ENCODE measurements at places on chromosomes 2 and 18.

DNA sequence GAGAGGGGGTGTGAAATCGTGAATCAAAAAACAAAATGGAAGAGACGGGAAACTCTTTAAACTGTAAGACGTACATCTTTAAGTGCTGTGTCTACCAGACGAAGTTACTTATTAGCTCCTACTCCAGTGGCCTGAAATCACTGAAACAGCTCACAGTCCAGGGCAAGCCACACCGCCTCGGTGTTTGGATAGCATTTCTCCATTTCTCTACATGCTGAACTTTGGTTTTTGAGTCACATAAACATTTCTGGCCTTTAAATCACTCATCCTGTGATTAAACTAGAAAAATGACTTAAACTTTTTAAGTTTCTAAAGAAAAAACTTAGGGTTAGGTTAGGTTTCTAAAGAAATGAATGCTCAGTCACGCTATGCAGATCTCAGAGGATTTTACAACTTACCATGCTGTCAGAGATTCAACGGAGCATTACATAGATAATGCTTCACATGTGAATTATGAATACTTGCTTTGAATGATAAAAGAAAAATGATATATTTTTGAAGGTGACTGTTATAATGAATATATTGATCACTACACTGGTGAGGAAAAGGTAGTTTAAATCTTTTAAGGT lies 138.4 kb downstream of the MBP start:
- no peak for DNase-seq

DNA sequence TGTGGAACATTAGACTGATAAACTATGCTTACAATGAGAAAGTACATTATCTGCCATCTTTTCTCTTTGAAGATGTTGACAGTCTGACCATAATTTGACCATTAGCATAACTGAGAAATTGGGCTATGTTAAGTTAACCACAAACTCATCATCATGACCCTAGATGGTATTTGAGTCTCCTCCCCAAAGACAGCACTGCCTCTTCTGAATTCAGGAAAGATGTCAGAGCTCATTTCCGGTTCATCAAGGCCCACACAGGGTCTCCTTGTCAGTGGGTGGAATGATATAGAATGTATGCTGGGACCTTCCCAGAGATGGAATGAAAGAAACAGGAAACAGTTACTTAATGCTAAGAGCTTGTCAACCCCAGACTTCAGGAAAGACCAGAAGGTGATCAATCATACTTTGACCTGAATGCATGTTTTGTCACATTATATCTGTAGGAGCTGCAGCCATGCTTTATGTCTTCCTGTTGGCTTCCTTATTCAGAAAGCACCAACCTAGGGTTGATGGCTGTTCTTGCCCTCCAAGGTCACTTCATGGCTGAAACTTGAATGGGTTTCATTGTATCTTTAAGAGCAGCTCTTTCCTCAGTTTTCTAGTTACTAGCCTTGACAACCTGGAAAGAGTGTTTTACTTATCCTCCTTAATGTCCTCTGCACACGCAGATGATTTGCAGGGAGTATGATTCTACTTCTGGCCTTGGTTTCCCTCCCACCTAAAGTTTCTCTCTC lies 99.1 kb upstream of the NEUROD1 start:
- no peak for DNase-seq

GRCh38 chr2:75133621-75134570 lies 65.4 kb downstream of the TACR1 start:
- no peak for DNase-seq

GRCh38 chr2:124080281-124081153 lies 55.4 kb downstream of the CNTNAP5 start:
- no peak for DNase-seq

- DNase-seq, result peak; percentile 54
Observed at GRCh38 chr2:7618031-7618430, 700.8 kb downstream of the RNF144A start.

- DNase-seq, result no peak
Observed at GRCh38 chr18:63904694-63905093, 3.1 kb upstream of the SERPINB10 start.

DNA sequence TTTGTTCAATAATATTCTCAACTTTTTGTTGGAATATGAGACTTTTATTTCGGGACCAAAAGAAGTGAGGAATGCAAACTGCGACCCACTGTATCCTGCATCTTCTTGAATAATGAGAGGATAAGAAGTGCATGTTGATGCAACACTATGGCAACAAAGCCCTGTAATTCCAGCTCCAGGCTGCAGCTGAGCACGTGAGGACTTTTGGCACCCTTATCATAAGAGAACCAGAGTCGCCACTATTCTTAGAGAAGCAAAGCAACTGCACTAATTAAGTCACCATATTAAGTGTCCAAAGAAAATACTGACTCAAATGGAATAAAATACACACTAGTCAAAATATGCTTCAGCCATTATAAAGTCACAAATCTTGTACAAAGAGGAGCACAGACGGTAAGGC lies 65.8 kb downstream of the FAM210A start:
- DNase-seq, result no peak

- no peak for DNase-seq
Observed at GRCh38 chr2:54624591-54625071, 98.8 kb upstream of the EML6 start.

DNA sequence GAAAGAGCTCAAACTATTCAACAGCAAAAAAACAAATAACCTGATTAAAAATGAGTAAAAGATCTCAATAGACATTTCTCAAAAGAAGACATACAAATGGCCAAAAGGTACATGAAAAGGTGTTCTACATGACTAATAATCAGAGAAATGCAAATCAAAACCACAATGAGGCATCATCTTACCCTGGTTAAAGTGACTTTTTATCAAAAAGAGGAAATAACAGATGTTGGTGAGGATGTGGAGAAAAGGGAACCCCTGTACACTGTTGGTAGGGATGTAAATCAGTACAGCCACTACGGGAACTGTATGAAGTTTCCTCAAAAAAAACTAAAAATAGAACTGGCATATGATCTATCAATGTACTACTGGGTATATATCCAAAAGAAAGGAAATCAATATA lies 39.8 kb upstream of the TMEM163 start:
- no peak for DNase-seq

- DNase-seq, result no peak
Observed at GRCh38 chr2:204363513-204363912, 181.8 kb upstream of the PARD3B start.

DNA sequence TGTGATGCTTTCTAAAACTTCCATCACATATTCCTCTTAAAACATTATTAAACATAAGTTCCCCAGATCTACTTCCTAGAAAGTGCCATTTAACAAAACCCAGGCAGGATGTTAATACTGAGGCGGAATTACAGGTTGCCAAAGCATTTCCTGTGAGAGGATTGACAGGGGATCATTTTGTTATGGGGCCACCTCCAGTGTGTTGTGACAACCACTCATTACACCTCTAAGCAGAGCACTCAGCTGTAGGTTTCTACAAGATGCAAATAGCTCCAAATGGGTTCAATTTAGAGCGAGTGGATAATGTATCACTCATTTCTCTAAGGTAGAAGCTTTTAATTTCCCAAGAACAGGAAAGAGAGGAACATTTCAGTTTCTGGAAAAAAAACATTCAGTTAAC lies 1429.5 kb upstream of the ACVR2A start:
- DNase-seq, result no peak

DNA sequence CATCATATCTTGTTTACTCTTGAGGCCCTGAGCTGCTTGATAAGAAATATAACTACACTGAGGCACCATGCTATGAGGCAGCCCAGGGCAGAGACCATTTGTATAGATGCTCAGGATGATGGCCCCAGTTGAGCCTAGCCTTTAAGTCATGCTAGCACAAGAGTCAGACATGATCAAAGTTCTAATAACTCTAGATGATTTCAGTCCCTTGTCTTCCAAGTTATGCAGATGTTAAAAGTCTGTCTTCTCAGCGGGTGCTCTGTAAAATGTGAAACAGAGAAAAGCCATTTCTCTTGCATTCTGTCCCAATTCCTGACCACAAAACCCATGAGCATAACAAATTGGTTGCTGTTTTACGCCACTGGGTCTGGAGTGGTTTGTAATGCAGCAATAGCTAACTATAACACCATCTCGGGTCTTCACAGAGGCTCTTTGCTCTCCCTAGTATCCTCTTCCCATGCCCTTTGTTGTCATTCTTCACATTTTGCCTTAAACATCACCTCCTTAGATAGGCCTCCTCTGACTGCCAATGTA lies 49.6 kb downstream of the NXPH2 start:
- no peak for DNase-seq

- no peak for DNase-seq
Observed at GRCh38 chr18:32441533-32441932, 29.1 kb downstream of the GAREM1 start.

DNA sequence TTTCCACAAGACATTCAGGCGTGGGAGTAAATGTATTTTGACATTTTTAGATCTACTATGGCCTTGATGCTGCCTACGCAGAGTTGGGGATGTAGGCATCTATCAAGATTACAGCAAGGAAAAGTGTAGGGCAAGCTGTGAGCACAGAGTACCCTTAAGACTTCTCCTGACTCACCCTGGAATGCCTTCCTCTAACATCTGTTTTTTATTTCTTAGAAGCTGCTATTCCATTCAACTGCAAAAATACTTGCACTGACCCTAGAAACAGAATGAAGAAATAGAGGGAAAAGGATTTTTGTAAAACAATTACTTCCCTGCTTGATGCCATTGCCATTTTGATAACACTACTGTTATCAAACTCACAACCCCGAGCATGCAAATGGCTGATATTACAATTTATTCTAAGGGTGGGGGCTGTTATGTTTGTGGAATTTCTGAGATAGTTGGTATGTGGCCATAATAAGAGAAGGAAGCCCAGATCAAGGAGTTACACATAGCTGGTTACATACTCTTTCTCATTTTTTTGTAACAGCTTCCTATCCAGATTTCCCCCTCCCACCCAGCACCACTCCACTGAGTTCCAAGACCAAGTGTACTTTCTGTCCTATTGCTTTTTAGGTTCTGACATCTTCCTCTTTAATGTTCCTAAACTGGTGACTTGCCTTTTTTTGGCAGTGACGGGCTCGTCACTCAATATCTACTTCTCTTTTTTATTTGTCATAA lies 6.0 kb upstream of the ROCK1 start:
- no peak for DNase-seq

DNA sequence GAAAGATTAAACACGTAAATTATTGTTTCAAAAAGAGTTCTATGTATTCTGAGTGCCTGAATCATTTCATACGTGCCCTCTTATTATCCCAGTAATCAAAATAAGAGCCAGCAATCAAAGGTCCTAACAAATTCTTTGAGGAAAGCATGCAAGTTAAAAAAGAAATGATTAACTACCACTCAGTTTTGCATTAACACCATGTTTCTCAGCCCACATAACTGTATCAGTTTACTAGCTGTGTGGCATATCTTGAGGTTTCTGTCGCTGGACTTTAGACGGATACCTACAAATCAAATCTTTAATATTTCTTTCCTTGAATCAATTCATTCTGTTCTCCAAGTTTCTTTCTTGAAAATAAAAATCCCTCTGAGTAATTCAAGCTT lies 668.9 kb upstream of the CHAC2 start:
- DNase-seq, result no peak

DNA sequence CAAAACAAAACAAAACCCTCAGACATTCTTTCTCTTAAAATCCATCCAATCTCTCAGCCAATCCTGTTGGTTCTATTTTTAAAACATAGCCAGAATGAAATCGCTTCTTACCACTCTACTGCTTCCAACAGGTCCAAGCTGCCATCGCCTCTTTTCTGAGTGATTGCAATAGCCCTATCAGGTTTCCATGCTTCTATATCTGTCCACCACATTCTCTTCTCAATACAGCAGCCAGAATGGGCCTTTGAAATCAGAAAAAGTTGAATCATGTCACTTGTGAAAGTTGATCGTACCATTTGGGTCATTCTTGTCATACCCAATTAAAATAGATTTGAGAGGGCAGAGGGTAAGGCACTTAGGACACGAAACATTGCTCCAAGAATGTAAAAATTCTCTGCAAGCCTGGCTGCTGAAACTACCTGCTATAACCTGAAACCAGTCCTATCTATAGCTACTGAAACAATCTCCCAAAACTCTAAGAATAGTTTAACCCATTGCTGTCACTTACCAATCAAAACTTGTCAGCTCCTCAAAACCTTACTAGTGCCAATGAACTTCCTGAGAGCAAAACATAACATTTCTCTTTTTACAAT lies 3.3 kb upstream of the MTLN start:
- no peak for DNase-seq

DNA sequence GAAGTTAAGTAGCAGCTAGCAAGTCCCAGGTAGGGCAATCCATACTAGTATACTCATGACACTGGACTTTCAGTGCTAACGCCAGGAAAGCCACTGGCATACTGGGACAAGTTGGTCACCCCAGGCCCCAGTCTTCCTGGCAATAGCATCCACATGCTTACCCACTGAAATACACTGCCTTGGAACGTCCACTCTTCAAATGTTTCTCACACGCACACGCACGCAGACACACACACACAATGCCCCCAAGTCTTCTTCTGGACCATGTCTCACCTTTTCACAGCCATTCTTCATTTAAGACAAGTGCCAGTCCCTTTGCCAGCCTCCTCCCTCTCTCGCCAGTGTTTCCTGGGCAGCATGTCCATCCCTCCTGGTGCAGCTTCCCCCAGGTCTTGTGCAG lies 8.7 kb upstream of the TEX261 start:
- no peak for DNase-seq

GRCh38 chr18:12085786-12086185 lies 7.9 kb upstream of the ANKRD62 start:
- no peak for DNase-seq

- no peak for DNase-seq
Observed at GRCh38 chr18:7257426-7257740, 26.5 kb downstream of the LRRC30 start.

DNA sequence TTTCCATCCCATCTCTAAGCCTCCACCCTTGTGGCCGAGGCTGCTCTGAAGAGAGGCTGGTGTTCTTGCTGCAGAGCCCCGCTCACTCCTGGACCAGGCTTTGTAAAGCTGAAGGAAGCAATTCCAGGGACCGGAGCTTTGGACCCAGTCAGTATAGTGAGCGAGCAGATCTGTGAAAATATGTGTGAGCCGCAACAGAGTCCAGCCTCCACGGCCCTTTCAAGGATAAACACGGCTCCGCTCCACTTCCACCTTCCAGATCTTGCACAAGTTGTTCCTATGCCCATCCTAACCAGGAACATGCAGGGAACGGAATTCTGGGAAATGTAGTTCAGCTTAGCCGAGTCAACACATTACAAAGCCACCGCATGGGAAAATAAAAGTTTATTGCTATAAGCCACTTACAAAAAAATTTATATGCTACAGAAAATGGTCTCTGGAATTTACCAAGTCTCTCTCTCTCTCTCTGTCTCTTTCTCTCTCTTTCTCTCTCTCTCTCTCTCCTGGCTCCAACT lies 151.7 kb upstream of the ZNF521 start:
- no peak for DNase-seq

- DNase-seq, result no peak
Observed at GRCh38 chr18:30489890-30490643, 552.5 kb downstream of the DSC3 start.

Measured in NCI-H2029 treated with DMSO at 0.1 percent for 48 hours (cell line).